ENCODE measurements at places on chromosomes 7 and 10. TPM values are rescaled to one million over a fixed set of nuclear protein-coding genes. Genes with fewer than 3 reads are reported as not detected.

DNA sequence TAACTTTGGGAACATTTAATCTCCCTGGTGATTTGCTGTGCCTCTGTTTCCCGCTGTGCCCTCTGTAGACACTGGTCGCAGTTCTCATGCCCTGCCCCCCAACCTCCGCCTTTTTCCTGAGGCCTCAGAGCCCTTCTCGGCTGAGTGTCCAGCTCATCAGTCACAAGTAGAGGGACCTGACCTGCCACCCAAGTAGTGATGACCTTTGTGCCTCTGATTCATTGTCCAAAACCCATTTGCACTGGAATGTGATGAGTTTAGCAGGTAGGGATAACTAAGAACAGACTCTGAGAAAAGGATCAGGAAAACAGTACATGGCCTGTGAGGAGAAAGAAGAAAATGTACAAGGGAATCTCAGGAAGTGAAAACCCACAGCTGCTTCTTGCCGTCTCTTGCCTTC lies 58.8 kb downstream of the LANCL2 start:
- no peak for DNase-seq

DNA sequence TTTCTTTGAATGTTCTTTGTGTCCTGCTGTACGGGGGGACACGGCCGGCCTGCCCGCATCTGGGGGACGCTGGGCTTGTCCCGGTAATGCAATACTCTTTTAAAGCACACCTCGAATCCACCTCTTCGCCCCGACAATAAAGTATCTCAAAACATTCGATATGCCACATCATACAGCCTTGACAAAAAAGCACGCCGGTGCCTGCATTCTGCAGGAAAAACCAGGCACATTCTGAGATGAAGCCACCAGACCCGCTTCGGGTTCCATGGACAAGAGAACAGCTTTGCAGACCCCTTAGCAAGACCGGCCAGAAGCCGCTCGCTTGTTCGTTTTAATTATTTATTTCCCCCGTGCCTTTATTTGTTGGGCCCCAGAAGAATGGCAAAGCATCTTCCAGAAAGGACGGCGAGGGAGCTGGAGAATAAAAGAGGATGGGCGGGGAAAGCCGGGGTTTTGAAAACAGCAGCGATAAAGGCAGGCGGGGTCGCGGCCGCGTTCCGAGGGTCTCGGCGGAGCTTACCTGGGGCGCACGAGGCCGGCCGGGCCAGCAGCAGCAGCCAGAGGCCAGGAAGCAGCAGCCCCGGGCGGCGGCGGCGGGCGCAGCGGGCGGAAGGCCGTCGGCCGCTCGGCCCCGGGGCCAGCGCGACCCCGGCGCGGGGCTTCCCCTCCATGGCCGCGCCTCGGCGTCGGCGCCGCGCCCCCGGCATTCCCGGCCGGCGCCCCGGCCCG lies 462 bp downstream of the KIAA1549 start:
- DNase-seq = no peak

OR2F2 gene
- not detected for total RNA-seq

DNA sequence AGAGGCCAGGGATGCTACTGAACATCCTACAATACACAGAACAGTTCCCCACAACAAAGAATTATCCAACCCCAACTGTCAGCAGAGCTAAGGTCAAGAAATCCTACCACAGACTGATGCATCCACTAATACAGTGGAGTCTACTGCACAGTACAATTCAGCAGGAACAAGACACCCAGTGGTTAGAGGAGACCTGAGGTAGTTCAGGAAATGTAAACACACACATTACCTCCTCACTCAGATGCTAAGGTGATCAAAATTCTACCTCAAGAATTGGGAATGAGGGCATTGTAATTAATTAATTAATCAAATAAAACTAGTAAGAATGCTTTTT lies 91.4 kb downstream of the ZFAND4 start:
- no peak for DNase-seq

- DNase-seq = no peak
These were observed 83.0 kb upstream of the DUSP5 start for GRCh38 chr10:110414548-110415309.

- DNase-seq = no peak
These were observed 248.7 kb upstream of the GPR26 start for GRCh38 chr10:123417414-123417813.

DPP6 gene
- not detected for total RNA-seq

GRCh38 chr7:71707041-71707440 lies 575.1 kb downstream of the GALNT17 start:
- no peak for DNase-seq

- no peak for DNase-seq
These were observed 54.9 kb upstream of the ANK3 start for GRCh38 chr10:60444494-60445064.

DNA sequence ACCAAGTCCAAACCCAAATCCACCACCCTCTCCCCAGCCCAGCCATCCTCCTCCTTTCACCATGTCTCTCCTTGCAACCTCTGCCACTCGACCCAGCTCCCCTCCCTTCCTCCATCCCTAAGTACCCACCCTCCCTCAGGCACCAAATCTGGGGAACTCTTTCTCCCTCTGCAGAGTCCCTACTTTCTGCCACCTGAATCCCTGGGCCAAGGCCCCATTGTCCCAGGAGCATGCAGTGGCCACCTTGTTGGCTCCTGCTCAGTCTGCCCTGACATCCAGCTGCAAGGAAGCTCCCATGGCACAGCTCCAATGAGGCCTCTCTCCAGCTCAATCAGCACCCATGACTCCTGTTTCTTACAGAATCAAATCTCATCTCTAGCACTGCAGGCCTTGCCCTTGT lies 5.5 kb upstream of the UNC5B start:
- DNase-seq = no peak

- no peak for DNase-seq
These were observed 66.6 kb downstream of the PCLO start for GRCh38 chr7:83096065-83096580.

GRCh38 chr7:39919646-39920045 lies 30.4 kb upstream of the CDK13 start:
- DNase-seq = no peak

DNA sequence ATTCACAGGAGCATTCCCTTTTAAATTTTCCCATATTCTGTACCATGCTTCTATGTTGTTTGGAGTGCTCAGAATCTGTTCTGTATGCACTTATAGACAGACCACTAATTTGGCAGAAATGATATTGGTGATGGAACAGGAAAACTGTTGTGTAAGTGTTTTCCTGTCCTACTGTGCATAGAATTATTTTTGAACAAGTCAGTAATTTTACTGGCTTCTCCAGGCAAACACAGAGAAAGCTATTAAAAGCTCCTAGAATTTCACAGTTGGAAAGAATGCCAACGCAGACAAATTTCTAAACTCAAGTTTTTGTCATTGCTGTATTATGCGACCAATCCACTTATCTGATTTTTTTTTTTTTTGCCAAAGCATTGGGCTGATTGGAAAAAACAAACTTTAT lies 55.7 kb downstream of the ANKMY2 start:
- DNase-seq = no peak

DNA sequence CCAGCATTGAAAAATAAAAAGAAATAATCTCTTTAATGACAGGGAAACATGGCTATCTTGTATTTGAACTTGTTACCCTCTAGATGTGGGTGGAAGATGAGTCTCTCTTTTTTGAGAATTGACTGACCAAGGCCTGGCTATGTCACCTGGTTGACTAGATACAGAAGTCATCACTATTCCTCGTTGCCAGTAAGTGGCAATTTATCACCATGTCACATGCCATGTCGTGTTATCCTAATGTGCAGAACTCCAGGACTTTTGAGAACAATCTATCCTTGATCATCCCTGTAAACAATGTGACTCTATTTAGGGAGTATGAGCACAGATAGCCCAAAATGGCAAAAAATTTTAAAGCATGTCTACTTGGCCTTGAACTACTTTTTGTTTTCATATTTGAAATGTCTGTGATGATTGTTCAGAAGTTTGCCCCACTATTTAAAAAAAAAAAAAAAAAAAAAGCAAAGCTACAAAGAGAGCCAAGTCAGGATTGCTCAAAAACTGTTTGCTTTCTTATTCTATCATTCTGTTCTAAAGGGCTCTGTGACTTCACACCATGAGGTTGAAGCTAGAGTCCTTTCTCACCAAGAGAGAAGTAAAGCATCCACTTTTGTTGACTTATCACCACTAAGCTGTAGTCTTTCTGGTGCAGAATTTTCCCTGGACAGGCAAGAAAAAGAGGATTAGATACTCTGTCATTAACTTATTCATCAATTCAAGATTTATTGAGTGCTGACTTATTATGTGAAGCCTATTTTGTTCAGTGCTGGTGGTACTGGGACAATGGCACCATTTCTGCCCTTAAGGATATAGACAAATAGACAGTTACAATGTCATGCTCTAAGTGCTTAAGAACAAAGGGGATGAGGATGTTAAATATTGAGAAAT lies 10.4 kb upstream of the WIPF3 start:
- DNase-seq = no peak

DNA sequence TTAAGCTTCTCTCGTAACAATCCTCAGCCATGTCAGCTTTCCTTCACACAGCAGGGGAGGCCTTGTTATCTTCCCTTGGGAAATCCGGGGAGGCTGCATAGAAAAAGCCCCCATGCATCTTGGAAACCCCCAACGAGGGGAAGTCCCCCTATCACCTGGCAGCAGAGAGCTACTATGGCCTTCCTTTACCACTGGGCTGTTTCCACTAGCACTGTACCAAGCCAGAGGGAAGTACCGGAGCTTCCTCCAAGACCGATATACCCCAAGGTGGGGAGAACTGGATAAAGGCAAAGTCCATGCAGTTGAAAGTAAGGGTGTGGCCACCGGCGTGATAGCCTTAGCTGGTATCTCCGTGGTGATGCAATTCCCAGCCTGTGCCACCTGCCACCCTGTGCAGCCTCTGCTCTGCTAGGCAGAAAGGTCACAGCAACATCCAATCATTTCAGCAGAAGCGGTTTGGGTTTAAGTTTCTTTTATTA lies 4.4 kb upstream of the CLIP2 start:
- no peak for DNase-seq

- no peak for DNase-seq
These were observed 82.0 kb downstream of the BMS1 start for GRCh38 chr10:42864575-42864974.

DNA sequence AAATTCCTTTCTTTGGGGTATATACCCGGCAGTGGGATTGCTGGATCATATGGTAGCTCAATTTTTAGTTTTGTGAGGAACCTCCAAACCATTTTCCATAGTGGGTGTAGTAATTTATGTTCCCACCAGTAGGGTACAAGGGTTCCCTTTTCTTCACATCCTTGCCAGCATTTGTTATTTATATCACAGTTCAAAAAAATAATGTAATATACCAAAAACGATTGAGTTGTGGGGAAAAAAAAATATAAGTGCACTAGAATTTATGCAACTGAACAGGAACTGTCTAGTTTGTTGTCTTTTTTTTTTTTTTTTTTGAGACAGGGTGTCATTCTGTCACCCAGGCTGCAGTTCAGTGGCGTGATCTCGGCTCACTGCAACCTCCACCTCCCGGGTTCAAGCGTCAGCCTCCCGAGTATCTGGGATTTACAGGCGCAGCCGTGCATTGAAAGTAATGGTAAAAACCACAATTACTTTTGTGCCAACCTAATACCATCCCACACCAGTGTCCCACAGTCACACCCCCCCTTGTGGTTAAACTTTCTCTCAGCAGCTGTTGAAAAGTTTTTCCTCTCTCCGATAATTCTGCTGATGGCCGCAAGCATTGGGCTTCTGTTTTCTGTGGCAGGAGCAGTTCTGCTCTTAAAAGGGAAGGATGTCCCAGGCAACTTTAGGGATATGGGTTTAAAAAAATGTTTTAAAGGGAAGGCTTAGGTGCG lies 6.8 kb upstream of the LAT2 start:
- no peak for DNase-seq

GRCh38 chr7:157851501-157852067 lies 514.8 kb downstream of the DNAJB6 start:
- DNase-seq = no peak

LBX1 gene
- total RNA-seq = not detected
